ENCODE measurements at places on chromosomes 4 and X.
A peak's percentile ranks its signal among the peaks of the same experiment; 100 is the strongest.

- DNase-seq: no peak
These were observed 19.3 kb upstream of the CSF2RA start for GRCh38 chrX:1249101-1249887.

DNA sequence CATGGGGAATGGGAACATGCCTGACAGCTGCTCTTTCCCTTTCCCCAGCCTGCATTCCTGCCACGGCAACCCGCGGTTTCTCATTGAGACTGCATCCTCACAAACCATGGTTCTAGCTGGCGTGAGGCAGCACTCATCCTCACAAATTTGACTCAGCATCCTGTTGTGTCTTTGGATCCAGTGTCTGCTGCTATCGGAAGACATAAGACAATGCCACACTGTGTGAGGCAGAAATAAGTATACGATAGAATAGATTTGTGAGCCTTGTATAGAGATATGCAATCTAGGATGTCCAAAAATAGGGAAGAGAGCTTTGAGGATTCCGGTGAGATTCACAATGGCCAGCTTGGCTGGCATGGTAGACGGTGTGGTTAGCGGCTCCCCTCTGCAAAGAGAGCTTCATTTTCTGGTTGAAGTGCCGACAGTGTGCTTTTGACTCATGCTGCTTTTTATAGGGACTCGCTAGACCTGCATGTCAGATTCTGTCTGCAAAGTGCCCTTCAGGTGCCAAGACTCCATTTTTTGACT is 161.3 kb upstream of the PSAPL1 start:
- DNase-seq: no peak

- no peak for DNase-seq
These were observed 34.4 kb downstream of the RWDD4 start for GRCh38 chr4:183624548-183624947.

GRCh38 chr4:101031971-101032370 is 315.4 kb downstream of the PPP3CA start:
- no peak for DNase-seq

DNA sequence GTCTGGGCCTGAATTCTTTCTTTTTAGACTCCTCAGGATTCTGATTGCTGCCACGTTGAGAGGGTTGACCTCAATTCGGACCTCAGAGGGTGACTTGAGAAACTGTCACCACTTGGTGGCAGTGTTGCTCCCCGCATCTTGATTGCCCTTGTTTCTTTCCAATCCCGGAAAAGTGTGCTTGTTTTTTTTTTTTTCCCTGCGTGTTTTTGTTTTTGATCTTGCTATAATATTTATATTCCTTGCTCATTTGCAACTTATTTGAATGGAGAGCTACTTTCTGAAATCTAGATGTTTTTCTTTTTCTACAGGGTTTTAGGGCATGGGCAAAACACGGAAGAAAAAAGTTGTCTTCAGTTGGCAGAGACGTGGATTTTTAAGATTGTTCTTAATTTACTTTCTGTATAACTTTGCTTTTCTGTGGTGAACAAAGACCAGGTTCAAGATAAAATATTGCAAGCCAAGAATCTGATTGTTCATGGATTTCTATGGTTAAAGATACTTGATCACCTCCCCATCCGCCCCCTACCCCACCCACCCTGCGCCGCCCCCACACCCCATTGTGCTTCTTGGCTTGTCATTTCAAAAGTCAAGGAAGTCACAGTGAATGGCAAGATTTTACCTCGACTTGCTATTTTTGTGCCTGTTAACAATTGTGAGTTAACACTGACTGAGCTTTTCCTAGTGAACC is 102.0 kb downstream of the PTTG2 start:
- peak; percentile 42 for DNase-seq

GRCh38 chr4:84263415-84263814 is 235.7 kb downstream of the NKX6-1 start:
- DNase-seq: no peak

GRCh38 chr4:1651609-1652008 is 32.5 kb downstream of the FAM53A start:
- no peak for DNase-seq

DNA sequence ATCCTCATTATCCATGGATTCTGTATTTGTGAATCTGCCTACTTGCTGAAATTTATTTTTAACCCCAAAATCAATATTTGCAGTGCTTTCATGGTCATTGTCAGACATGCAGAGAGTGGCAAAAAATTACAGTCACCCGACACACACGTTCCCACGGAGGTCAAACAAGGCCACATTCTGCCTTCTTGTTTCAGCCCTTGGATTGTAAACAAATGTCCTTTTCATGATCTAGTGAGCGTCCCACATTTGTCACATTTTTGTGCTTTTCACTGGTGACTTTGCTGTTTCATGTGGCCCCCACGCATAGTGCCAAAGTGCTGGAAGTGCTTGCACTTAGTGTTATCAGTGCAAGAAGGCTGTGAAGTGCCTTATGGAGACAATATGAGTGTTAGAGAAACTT is 45.0 kb downstream of the SOD3 start:
- no peak for DNase-seq

DNA sequence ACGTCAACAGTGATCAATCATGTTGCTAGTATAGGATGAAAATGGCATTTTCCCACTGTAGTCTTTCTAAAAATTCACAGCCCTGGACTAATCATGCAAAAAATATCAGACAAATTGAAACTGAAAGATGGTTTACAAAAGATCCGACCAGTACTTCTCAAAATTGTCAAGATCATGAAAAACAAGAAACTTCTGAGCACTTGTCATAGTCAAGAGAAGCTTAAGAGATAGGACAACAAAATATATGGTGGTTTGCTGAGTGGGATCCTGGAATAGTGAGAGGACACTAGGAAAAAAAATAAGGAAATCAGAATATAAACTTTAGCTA is 101.1 kb downstream of the NAA11 start:
- no peak for DNase-seq

- DNase-seq: no peak
These were observed 21.5 kb downstream of the NELFA start for GRCh38 chr4:1987296-1987695.

GRCh38 chrX:112668476-112669409 is 11.0 kb downstream of the LHFPL1 start:
- DNase-seq: no peak

DNA sequence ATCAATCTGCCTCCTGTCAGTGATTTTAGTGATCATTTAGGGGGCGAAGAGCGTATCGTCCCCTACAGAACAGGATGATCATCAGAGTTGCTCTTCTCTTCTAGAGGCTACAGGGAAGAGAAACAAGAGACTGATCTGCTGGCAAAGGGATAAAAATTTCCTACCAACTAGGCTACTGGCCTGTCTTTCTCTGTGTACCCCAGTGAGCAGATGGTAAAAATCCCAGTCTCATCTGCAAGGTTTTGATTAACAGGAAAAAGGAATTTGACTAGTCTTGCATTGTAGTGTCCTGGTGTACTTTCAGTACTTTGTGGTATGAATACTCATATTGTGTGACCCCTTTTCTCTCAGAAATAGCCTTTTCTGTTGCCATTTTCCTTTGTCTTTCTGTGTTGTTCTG is 21.8 kb upstream of the AADAT start:
- no peak for DNase-seq

Data from stimulated activated CD4-positive, alpha-beta T cell treated with anti-CD3 and anti-CD28 coated beads, TNF-alpha, amount 100 ng/mL, for 4 hours (primary cell).